Osteocyte (in vitro differentiated cells): ENCODE measurements at places on chromosomes 12 and 14. TPM values are rescaled to one million over a fixed set of nuclear protein-coding genes. Genes with fewer than 3 reads are reported as not detected.

GRCh38 chr14:105929327-105930081, 403.1 kb downstream of the TMEM121 start:
- DNase-seq = no peak

DNA sequence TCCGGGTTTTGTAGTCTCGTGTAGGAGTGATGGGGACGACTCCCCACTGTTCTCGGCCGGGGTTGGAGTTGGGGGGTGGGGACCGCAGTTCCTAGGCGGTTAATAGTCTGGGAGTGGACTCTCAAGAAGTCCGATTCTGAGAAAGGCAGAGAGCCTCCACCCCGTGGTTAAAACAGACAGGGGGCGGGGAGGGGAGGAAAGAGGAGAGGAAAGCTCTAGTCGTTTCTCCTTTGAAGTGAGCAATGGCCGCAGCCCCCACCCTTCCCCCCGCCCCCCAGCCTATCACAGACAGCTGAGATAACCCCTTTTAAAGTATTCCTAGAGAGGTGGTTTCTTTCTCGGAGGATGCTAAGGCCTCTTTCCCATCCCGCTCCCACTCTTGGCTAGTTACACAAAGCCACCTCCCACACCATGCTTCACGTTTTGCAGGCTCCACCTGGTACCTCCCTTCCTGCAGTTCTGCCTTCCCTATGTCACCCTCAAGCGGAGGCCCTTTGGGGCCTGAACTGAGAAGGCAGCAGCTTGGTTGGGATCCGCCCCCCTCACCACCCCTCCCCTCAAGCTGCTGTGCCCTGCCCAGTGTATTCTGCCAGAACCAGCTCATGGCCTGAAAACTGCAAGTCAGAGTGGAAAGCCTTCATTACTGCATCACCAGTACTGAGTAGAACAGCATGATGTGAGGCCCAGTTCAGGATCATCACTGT, 853 bp downstream of the USP5 start:
- no peak for DNase-seq

Gene PDZRN4
- total RNA-seq = not detected in 2 replicates

DNA sequence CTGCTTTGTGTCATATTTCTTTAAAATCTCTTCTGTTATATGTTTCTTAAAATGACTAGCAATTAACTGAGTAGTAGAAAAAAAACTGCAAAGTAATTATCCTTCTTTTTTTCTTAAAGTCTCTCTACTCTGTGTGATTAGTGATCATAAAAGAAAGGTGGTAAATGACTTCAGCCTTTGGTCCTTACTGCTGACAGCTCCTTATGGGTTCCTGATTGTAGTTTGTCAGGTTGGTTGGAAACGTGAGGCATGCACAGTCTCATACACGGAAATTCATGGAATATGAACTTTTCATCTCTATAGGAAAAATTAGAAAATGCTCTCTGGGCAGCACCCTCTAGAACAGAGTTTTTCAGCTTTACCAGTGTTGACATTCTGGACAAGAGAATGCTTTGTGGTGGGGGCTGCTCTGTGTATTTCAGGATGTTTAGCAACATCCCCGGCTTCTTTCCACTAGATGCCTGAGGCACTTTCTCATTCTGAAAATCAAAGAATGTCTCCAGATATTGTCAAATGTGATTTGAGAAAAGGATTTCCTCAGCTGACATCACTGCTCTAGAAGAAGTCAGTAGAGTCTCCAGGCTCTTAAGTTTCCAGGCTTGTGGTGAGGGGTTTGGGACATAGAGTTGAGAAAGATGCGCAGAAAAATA, 121.0 kb downstream of the PIK3C2G start:
- DNase-seq = no peak

Gene KERA
- not detected in 2 replicates for total RNA-seq

Gene OTOGL
- total RNA-seq = 0.19 and 0.21 TPM in 2 replicates

- no peak for DNase-seq
Measured at GRCh38 chr12:122870867-122871664, 24.9 kb downstream of the VPS37B start.

DNA sequence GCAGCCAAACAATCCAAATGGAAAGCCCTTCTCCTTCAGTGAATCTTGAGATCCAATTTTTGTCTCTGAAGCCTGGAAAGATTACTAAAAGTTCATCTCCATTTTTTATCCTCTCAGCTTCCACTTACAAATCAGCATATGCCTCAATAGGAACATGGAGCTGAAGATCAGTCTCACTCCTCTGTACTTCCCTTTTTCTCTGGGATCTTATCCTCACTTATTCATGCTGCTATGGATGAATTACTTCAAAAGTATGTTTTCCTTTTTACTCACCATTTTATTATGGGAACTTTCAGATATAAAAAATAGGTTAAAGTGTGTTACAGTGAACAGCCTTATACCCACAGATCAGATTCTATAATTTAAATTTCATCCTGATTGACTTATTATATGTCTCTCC, 14.4 kb upstream of the NTF3 start:
- DNase-seq = no peak

- no peak for DNase-seq
Measured at GRCh38 chr12:3364226-3364625, 126.8 kb upstream of the PRMT8 start.
